ENCODE measurements at places on chromosomes 5 and 9.

GRCh38 chr9:14205463-14205862, 108.5 kb downstream of the NFIB start:
- no peak for DNase-seq

DNA sequence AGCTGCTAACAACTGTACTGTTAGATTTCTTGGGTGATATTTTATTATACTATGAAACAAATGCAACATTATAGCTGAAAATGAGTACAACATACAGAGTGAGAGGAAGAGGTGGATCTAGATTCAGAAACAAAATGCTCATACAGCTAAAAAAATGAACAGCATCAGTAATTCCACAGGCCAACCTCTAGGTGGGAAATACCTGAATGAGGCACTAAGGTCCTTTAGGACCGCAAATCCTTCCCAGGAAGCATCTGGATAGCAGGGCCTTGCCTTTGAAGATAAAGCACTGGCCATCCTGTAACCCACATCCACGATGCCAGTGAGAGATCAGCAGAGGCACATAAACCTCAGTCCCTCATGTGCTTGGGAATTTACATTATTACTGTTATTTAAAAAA, 310.8 kb downstream of the YTHDC2 start:
- DNase-seq: no peak

DNA sequence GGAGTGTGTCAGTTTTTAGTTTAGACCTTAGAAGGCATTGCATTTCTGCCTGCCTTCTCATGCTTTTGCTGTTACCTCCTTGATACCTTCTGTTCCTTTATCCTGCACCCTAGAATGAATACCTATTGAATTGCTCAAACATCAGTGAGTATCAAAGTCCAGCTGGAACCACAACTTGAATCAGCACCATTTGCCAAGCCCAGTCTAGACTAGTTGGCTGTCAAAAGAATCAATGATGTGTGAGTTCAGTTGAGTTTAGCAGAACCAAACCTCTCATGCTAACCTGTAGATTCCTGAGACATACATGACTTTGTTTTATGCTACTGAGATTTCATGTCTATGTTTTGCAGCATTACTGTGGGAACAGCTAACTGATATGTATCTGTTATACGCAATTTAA, 116.6 kb downstream of the FAM170A start:
- no peak for DNase-seq

DNA sequence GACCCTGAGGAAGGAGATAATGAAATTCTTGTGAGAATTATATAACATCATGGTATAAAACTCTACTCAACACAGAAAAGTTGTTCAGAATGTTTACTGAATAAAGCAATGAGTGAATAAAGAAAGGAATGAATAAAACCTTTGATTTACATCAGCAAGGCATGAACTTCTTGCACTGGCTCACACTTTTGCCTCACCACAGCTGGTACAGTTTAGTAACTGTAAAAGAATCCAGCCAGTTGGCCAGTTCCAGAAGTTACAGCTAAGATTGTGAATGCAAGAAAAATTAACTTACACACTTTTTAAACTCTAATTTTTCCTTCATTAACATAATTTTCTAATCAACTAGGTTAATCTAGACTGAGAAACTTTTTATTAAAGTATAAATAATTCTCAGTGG, 490.9 kb downstream of the NFIB start:
- DNase-seq: no peak

GRCh38 chr9:71582347-71582746, 186.0 kb downstream of the CEMIP2 start:
- no peak for DNase-seq

GRCh38 chr5:2817031-2817603, 65.6 kb upstream of the IRX2 start:
- peak; percentile 97 for DNase-seq

GRCh38 chr5:36734422-36734821, 128.0 kb downstream of the SLC1A3 start:
- DNase-seq: peak; percentile 45

DNA sequence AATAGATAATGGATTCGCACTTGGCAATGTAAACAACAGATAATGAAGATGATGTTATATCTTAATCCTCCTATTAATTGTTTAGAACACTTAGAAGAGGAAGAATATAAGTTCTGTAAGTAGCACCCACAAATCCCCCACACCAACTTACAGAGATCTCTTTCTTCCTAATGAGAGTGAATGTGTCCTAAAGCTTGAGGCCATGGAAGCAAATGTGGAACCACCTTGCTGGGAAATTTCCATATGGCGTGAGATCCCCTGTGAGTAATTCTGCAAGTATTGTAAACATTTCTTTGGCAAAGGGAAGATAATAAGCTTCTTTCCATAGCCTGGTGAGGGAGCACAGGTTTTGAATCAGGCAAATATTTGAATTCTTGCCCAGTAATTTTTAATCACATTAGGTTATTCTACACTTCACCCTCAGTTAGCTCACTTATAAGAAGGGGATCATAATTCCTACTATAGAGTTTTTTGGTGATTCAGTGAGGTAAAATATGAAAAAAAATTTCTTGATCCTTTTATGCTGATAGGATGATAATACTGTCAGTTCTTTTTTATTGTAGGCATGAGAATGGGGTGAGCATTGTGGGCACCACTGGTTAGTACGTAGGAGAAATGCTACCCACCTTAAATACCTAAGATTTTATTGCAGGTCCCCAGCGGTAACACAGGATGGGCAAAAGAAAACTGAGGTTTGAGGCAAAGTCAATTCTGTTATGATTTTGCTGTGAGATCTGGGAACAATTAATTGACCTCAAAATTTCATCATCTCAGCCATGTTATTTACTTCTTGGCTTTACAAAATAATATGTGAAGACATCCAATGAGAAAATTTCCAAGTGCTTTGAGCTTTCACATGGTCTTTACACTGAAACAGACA, 574.8 kb downstream of the PSAT1 start:
- no peak for DNase-seq
